Stimulated activated CD4-positive, alpha-beta T cell treated with anti-CD3 and anti-CD28 coated beads, TNF-alpha, amount 100 ng/mL, for 48 hours (primary cell): ENCODE measurements at places on chromosomes 16 and 17.

- DNase-seq, result no peak
These were observed 786 bp downstream of the TMC7 start for GRCh38 chr16:18984435-18985005.

DNA sequence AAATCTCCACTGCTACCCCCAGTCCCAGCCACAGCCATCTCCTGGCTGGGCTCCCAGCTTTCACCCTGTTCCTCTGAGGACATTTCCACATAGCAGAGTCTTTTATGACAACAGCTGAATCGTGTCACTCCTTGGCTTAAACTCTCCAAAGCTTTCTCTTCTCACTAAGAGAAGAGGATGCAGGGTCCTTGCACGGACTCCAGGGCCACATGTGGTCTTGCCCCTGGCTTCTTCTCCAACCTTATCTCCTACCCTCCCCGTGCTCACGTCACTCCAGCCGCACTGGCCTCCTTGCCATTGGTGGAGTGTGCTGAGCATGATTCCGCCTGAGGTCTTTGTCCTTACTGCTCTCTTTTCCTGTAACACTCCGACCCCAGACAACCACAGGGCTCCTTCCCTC is 39.9 kb upstream of the CCDC182 start:
- DNase-seq, result no peak

GRCh38 chr17:82729479-82730260 is 5.7 kb upstream of the FN3K start:
- no peak for DNase-seq

- no peak for DNase-seq
These were observed 31.8 kb upstream of the APPBP2 start for GRCh38 chr17:60557805-60558204.

GRCh38 chr17:41498276-41498675 is 7.1 kb downstream of the KRT13 start:
- no peak for DNase-seq

GRCh38 chr16:12160815-12161550 is 184.4 kb downstream of the SNX29 start:
- no peak for DNase-seq
